ENCODE measurements at places on chromosomes 4 and X.

- no peak for DNase-seq
Observed at GRCh38 chr4:186021461-186022167, 47.3 kb upstream of the TLR3 start.

DNA sequence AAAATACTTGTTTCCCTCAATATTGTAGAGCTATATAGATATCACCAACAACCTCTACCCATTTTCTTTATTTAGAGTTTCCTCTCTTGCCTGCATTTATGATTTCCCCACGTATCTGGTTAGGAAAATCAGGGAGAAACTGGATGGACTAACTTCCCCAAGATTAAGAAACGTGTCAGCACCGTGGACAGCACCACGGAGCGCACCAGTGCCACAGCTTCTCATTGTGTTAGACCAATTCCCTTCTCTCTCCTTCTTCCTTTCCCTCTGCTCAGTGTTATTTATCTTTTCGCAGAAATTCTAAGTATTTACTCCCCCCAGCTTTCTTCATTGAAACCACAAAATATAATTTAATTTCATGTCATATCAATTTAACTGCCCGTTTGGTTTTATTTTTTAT, 568.6 kb upstream of the BOD1L1 start:
- no peak for DNase-seq

GRCh38 chr4:122666527-122667245, 45.8 kb upstream of the IL21 start:
- DNase-seq: no peak

- DNase-seq: no peak
Observed at GRCh38 chr4:26048950-26049349, 134.9 kb downstream of the SMIM20 start.

DNA sequence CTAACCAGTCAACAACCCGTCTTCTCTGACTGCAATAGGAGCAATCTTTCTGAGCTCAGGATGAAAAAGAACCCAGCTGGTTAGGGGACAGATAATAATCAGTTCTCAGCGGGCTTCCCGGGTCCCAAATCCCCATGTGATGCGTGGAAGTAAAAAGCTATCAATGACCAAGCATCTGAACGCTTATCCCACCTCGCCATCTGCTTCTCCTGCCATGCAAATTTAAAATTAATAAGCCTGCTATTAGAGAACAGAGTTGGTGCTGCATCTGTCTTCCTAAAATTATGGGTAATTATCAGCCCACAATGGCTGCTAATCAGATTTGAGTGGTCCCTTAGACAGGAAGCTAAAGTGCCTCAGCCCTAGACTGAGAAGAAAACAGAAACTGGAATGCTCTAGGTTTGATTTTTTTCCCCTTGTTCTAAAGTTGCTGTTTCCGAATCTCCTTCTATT, 37.5 kb downstream of the AFAP1 start:
- DNase-seq: no peak

- no peak for DNase-seq
Observed at GRCh38 chrX:97398030-97398551, 514.4 kb downstream of the RPA4 start.

- DNase-seq: no peak
Observed at GRCh38 chr4:144340931-144341330, 200.4 kb upstream of the GYPA start.

GRCh38 chr4:169229571-169230028, 41.2 kb downstream of the SH3RF1 start:
- DNase-seq: no peak

DNA sequence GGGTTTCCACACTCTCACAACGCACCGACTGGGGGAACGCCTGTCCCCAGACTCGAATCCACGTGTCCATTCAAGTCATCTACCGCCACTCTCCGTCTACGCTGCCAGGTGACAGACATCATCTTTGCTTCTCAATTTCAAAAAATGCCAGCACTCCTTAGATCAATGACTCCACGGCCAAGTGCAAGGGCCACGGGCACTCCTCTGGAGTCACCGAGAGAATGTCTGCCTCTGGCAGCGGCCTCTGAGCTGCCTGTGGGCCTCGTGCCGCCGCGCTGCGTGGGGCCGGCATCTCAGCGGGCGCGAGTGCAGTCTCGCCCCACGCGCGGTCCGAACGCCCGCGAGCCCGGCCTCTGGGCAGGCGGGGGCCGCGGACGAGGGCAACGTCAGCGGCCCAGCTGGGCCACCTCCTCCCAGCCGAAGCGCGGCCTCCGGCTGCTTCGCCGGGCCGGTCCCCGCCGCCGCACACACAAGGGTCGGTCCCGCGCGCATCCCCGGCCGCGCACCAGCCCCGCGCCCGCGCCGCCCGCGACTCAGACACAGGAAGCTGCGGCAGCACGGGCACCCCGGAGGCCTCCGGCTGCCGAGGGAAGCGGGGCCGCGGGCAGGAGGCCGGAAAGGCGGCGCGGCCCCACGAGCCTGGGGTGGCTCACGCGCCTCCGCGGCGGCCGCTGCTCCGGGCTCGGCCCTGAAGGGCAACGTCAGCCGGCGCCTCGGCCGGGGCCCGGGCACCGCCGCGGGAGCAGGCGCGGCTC, 450 bp downstream of the ACSL1 start:
- DNase-seq: peak; percentile 73

- no peak for DNase-seq
Observed at GRCh38 chrX:86028681-86029080, 18.7 kb downstream of the CHM start.

- no peak for DNase-seq
Observed at GRCh38 chr4:33772582-33772981, 2471.7 kb downstream of the ARAP2 start.

DNA sequence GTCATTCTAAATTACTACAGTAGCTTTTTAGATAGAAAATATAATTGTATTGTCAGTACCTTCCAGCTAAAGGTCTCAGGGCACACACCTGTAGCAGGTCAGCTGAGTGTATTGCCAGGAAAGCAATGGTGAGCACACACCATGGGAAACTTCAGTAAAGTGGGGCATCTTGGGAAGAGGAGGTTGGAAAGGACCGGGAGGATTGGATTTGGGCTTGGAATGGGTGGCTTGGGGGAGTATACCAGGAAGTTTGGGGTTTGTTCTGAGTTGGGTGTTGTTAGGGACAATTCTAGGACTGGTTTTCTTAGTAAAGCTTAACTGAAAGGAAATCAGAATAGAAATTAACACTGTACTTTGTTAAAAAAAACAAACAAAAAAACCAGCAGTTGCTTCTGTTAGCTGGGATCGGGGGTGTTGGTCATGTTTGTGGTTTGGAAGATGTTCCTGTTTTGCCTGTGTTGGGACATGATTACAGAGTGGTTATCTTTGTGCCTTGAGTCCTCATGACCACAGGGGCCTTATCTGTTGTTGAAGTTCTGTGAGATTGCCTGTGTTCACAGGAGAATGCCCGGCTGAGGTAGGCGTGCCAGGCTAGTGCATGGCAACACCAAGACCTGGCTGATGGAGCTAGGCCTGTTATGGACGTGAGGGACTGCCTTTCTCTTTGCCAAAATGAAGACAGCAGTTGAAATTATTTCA, 35.1 kb downstream of the PRIMPOL start:
- no peak for DNase-seq

- DNase-seq: peak; percentile 68
Observed at GRCh38 chr4:80202741-80203553, 5.6 kb downstream of the PRDM8 start.

DNA sequence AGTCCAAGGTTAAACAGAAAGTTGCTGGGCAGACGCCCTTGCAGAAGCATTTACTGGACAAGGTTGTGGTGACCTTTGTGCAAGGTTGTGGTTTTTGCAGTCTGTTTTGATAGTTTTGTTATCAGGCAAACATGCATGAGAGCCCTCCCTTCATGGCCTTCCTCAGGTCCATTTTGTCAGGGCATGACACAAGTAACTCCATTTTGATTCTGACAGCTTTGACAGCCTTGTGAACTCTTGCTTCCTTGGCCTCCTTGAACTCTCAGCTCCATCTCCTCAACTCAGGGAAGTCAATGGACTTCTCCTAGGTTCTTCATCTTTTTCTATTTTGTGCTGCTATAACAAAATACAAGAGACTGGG, 97.7 kb downstream of the CEP44 start:
- DNase-seq: no peak

GRCh38 chr4:170122252-170122651, 32.5 kb upstream of the AADAT start:
- no peak for DNase-seq

DNA sequence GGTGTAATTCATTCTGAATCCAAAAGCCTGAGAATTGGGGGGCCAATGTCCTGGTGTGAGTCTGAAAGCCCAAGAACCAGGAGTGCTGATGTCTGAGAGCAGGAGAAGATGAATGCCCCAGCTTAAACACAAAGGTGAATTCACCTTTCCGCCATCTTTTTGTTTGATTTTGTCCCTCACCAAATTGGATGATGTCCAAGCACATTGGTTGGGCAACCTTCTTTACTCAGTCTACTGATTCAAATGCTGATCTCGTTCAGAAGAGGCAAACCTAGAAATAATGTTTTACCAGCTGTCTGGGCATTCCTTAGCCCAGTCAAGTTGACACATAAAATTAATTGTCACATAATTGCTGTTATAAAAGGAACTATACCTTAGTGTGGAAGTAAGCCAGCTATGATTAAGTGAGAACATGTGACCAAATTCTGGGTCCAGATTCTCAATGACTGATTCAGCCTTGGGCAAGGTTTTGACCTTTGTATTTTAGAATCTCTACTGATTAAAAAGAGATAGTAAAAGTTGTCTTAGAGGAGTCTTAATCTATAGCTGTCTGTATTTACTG, 34.5 kb upstream of the SLC4A4 start:
- no peak for DNase-seq

- no peak for DNase-seq
Observed at GRCh38 chr4:122797405-122798094, 29.1 kb upstream of the FGF2 start.

DNA sequence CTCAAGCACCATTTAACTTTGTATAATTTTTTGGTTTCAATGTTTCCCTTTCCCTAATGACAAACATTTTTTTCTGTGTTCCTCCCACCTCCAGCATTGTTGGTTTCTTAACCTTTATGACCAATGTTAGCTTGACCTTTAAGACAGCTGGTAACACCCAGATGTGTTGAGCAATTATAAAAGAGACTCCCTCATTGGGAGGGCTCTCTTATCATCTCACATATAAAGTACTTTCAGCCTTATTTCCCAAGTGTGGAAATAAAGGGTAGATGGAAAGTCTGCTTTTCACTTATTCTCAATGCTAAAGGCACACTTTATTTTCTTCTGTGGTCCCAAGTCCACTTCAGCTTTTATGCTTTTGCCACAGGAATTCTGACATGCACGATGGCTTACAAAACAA, 1420.4 kb downstream of the RAPGEF2 start:
- no peak for DNase-seq

- DNase-seq: no peak
Observed at GRCh38 chr4:836750-837301, 10.9 kb upstream of the CPLX1 start.

DNA sequence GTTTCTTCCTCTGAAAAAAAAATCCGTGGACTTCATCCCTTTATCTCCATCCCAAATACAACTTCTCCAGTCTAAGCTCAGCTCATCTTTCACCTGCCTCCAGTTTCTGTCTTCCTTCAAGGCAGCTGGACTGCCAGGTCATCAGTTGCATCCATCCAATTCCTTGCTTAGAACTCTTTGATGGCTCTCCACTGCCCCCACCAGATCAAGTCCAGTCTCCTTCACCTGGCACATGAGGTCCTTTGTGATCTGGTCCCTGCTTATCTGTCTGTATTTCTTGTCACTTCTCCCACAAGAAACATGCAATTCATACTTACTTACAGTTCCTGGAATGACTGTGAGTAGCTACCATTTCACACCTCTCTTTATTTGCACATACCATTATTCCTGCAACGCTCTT, 33.8 kb downstream of the OTUD6A start:
- no peak for DNase-seq

DNA sequence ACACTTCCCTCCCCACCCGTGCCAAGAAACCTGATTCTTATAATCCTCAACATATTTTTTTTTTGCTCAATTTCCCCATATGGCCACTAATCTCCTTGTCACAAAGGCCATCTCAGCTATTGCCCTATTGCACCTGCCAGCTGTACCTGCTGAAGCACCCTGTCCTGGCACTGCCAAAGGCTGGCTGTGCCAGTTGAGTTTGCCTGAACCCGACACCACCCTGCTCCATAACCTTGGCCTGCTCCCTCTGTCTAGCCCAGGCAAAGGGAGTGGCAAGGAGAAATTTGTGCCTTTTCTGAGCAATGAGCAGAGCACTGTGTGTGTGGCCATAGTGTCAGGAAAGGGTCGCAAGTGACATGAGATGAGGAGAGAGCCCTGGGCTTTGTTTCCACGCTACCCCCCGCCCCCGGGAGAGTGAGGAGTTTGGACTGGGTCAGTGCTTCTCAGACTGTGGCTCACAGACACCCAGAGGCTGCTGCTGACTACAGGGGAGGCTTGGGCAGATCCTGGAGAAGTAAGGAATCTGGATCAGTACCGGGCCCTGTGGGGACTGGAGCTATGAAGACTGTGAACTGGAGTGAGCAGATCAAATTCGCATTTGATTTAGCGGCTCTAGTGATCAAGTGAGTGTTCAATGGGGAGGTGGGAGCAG, 42.2 kb upstream of the HMGB3 start:
- DNase-seq: no peak

DNA sequence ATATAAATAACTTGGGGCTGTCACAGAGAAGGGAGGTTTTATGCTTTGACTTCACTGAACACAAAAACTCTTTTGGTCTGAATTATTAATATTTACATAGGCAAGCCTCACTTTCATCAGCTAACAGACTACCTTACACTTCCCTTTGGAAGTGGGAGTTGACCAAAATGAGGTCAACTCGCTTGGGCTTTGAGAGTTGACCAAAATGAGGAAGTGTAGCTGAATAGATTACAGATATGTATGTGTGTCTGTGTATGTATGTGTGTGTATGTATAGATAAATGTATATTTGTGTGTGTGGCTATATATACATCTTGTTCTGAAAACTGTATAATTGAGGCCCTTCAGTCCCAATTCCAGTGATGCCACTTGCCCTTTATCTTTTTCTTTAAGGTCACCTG, 113.3 kb upstream of the IL13RA1 start:
- no peak for DNase-seq

DNA sequence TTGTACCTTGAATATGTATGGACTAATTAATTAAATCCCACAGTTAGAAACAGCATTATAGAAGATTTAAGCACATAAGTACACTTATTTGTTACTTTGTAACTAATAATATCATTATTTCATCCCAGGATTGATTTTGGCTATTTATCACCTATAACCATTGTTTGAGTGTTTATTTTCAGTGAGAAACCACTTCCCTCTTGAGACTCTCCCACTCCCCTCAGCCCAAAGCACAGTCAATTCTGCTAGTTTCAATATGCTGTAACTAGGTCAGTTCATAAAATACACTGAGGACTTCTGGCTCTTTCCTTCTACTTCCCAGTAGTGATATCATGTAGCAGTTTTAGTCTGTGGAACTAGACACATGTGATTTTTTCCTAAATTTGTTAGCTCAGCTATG, 16.3 kb downstream of the OFD1 start:
- no peak for DNase-seq

- no peak for DNase-seq
Observed at GRCh38 chrX:36528661-36529060, 479.5 kb upstream of the FAM47C start.

- DNase-seq: no peak
Observed at GRCh38 chr4:140296335-140297220, 76.9 kb upstream of the SCOC start.

All from natural killer cell treated with Interleukin-12 subunit alpha and Interleukin-12 subunit beta and Interleukin-15 and Interleukin-18, amount 100 ng/mL, for 72 hours (primary cell).